Stimulated activated CD8-positive, alpha-beta memory T cell treated with anti-CD3 and anti-CD28 coated beads, Interleukin-4, amount 100 ng/mL, for 4 hours (primary cell): ENCODE measurements at places on chromosomes 2 and 18.

- no peak for DNase-seq
Observed at GRCh38 chr2:105953942-105954341, 209.2 kb downstream of the NCK2 start.

DNA sequence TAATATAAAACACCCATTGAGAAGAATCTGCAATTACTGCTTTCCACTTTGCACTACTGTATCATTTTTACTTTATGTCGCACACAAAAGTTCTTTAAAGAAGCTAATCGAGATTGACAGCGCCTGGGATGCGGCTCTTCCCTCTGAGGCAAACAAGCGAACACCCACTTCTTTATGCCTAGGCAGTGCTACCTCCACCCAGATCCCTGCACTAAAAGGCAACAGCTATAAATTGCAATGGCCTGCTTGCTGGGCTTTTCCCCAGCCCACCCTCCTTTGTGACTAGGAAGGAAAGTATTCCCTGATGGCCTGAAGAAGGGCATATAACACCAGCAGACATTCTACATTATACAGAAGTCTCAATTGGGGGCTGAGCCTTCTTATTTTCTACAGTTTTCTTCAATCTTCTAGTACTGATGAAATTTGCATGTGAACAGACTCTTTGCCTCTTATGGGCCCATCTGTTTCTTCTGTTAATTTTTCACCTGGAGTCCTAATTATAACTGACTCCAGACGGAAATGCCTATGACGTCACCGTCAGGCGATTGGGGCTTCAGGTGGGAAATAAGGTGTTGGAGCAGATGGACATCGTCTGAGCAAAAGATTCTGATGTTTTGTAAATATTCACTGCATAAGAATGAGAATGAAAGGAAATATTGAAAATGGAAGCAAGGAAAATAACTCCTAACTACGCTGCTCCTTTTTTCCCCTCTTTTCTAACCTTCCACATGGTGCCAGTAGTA, 138.9 kb upstream of the DCC start:
- no peak for DNase-seq

GRCh38 chr2:185970148-185970852, 231.7 kb downstream of the FSIP2 start:
- no peak for DNase-seq

DNA sequence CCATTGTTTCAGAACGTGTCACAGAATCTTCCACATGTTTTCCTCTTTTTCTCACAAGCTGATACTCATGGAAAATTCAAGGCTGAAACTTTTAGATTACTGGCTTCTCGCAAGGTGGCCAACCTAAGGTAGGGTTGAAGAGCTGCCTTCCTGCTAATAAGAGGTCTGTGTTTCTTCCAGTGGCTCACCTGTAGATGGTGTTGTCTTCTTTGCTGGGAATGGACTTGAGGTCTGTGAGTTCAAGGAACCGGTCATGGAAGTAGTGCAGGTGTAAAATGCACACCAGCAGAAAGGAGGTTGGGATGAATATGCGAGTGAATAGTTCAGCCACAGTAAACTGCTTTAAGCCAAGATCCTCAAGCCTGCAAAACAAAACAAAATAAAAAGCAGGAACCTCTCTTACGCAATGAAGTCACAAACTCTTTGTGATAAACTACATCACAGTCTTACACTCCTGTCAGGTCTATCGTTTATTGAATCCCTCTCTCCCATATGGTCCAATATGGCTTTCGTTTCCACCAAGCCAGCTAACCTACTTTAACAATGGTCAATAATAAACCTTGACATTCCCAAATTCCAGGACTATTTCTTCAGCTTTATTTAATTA, 258.9 kb downstream of the NAPG start:
- no peak for DNase-seq

DNA sequence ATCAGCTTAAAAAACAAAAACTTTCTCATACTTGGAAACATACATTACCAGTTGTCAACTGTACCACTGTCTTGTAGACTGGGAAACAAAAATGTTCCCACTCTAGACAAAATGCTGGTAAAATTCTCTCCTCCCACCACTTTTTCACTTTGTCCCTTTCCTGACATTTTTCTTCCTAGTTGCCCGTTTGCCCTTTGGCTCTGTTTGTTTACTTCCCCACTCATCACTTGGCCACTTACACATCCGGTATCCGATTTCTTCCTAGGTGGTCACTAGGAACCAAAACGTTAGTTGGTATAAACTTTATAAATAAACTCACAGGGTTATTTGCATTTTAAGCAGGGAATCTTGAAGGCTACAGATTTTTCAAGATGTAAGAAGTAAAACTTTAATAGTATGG, 84.9 kb downstream of the METTL4 start:
- no peak for DNase-seq

- no peak for DNase-seq
Observed at GRCh38 chr2:53516650-53517049, 251.0 kb upstream of the CHAC2 start.

DNA sequence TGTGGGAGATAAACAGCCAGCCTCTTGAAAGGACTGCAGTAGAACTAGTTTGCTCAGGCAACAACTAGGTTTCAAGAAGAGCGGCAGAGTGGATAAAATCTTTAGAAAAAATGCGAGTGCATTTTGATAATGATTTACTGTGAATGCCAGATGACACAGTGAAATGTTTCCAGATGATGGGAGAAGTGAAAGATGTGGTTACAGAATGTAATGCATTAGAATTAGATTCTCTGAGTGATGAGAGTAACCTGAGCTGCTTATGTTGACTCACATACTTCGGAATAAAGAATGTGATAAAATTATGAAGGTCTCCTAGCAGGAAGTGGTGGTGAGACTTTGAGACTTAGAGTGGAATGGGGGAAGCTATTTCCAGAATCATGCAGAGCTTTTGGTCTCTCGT, 184.3 kb downstream of the GULP1 start:
- no peak for DNase-seq

- no peak for DNase-seq
Observed at GRCh38 chr18:77124452-77124922, 8.1 kb downstream of the MBP start.

DNA sequence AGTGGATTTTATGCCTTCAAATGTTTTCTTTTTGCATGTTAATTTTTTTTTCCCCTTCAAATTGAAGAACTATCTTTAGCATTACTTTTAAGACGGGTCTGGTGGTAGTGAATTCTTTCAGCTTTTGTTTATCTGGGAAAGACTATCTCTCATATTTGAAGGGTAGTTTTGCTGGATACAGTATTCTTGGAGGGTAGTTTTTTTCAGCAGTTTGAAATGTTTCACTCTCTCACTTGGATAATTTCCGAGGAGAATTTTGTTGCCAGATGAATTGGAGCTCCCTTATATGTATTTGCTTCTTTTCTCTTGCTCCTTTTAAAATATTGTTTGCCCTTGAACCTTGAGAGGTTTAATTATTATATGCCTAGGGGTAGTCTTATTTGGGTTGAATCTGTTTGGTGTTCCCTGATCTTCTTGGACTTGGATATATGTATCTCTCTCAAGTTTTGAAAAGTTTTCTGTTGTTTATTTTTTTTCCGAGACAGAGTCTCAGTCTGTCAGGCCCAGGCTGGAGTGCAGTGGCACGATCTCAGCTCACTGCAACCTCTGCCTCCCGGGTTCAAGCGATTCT, 15.5 kb downstream of the TTLL4 start:
- no peak for DNase-seq

DNA sequence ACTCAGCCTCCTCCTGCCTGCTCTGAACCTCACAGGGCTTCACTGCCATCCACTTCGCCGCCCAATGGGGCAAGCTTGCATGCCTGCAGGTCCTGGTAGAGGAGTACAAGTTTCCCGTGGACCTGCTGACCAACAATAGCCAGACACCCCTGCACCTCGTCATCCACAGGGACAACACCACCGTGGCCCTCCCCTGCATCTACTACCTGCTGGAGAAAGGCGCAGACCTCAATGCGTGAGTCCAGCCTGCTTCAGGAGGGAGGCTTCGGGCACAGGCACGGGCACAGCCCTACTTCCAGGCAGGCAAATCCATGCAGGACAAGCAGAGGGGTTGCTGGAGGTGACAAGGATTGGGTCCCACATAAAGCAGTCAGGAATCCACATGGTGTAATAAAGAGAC, 1.2 kb downstream of the ANKRD53 start:
- DNase-seq = no peak

- no peak for DNase-seq
Observed at GRCh38 chr2:127046579-127046978, 60.4 kb downstream of the BIN1 start.

- DNase-seq = no peak
Observed at GRCh38 chr18:56086176-56086575, 498.2 kb upstream of the TCF4 start.
